T-helper 2 cell treated with Interferon-gamma antibody and Interleukin-4, amounts not matched to agents 5 μg/mL and 100 μg/mL, for 36 hours (primary cell): ENCODE measurements at places on chromosomes 12 and 14.

- H3K4me3 ChIP-seq = no peak overlapping the region
- no peaks in the 10 kb centered on the region for H3K4me1 ChIP-seq
- H3K27ac ChIP-seq = no peak overlapping the region
- DNase-seq = no peak
Observed at GRCh38 chr12:18681818-18682217, 56.0 kb downstream of the PLCZ1 start.

DNA sequence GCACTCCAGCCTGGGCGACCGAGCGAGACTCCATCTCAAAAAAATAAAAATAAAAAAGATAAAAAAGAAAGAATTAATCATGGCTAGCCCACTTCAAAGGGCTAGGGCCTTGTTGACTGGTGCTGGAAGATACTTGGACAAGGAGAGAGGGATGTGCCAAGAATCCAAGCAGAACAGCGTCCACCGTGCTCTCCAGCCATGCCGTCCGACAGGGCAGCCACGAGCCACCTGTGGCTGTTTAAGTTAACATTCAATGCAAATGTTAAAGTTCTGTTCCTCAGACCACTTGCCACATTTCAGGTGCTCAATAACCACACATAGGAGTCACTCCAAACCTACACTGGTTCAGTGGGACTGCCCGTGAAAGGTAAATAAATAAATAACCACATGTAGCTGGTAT, 21.4 kb downstream of the SLC6A13 start:
- no peaks in the 10 kb centered on the region for H3K27me3 ChIP-seq
- no peak overlapping the region for H3K4me3 ChIP-seq
- DNase-seq = no peak
- no peaks in the 10 kb centered on the region for H3K36me3 ChIP-seq
- no peaks in the 10 kb centered on the region for H3K4me1 ChIP-seq
- no peak overlapping the region for H3K27ac ChIP-seq

DNA sequence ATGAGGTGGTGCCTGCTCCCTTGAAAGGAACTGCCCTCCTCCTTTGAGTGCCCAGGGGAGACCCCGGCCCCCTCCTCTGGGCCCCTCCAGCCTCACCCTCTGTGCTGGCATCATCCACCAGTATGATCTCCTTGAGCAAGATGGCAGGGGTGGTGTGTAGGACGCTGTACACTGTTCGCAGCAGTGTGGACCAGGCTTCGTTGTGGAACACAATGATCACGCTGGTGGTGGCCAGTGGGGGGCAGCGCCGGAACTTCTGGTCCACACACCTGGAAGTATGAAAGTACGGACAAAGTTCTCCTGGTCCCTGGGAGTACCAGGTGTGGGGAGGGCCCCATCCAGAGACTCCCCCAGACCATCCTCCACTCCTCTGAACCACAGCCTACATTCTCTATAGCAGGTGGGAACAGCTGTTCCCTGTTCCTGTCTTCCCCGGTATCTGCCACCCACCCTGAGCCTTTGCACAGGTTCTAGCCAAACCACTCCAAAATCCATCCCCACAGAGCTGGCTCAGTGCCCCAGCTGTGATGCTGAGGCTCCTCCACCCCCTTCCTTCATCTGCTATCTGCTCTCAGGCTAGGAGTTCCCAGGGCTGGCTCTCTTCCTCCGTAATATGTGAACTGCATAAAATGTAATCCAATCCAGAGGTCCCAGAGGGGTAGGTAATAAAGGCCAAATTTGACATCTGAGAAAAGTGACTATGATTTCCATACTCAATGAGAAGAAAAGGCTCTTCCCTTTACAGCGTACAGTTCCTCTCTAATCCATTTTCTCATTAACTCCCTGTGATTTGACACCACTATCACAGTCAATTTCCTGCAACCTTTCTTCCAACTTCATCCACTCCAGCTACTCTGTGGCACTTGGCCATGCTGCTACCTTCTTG, 13.9 kb downstream of the GALNT6 start:
- H3K4me3 ChIP-seq = no peak overlapping the region
- peaks cover 43% of the 10 kb centered on the region for H3K36me3 ChIP-seq
- H3K27ac ChIP-seq = no peak overlapping the region
- DNase-seq = no peak

- no peak overlapping the region for H3K27ac ChIP-seq
- no peak for DNase-seq
- H3K27me3 ChIP-seq = peaks cover 13% of the 10 kb centered on the region
Observed at GRCh38 chr14:61287196-61287595, 6.1 kb upstream of the TMEM30B start.

- DNase-seq = no peak
- H3K27ac ChIP-seq = no peak overlapping the region
- no peak overlapping the region for H3K4me3 ChIP-seq
- no peaks in the 10 kb centered on the region for H3K4me1 ChIP-seq
- H3K36me3 ChIP-seq = no peaks in the 10 kb centered on the region
Observed at GRCh38 chr14:92385561-92385960, 62.6 kb downstream of the SLC24A4 start.

DNA sequence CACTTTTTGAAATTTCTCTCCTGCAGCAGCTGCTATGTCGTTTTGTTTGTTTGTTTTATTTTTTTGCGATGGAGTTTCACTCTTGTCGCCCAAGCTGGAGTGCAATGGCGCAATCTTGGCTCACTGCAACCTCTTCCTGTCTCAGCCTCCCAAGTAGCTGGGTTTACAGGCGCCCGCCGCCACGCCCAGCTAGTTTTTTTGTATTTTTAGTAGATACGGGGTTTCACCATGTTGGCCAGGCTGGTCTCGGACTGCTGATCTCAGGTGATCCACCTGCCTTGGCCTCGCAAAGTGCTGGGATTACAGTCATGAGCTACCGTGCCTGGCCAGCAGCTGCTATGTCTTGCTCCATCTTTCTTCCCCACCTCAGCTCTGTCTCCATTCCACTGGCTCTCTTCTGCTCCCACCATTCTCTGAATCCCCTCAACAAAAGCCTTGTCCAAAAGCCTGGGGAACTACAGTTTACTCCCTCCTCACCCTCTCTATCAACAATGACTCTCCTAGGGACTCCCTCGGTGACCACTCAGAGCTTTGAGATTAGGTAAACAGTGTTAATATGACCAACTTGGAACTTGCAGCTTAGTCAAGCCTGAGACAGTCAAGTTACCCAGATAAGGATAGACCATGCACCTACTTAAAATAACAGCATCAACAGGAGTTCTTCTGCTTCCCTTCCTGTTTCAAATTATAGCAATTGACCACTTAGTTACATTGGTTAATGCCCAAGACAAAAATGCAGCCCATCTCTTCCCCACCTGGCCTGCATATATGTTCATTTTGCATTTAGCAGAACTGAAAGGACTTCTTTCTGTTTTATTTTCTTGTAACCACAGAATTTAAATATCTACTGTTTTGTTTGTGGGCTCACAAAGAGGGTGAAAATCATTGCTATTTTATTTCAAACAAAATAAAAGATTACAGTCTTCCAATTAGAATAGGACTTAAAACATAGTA, 189.0 kb upstream of the AMIGO2 start:
- H3K4me3 ChIP-seq = peak overlapping the region; percentile 25
- no peaks in the 10 kb centered on the region for H3K27me3 ChIP-seq
- H3K4me1 ChIP-seq = peaks cover 60% of the 10 kb centered on the region
- peak overlapping the region; percentile 40 for H3K27ac ChIP-seq

- no peaks in the 10 kb centered on the region for H3K36me3 ChIP-seq
- H3K27ac ChIP-seq = no peak overlapping the region
- no peak for DNase-seq
- peaks cover 3% of the 10 kb centered on the region for H3K27me3 ChIP-seq
- no peak overlapping the region for H3K4me3 ChIP-seq
Observed at GRCh38 chr12:12086973-12087692, 16.4 kb downstream of the BCL2L14 start.

- peaks cover 25% of the 10 kb centered on the region for H3K4me1 ChIP-seq
- no peak overlapping the region for H3K27ac ChIP-seq
- H3K27me3 ChIP-seq = no peaks in the 10 kb centered on the region
- H3K4me3 ChIP-seq = no peak overlapping the region
Observed at GRCh38 chr12:108720757-108721514, 10.4 kb downstream of the CORO1C start.

GRCh38 chr12:54526812-54527630, 22.4 kb upstream of the PDE1B start:
- no peaks in the 10 kb centered on the region for H3K27me3 ChIP-seq
- peaks cover 2% of the 10 kb centered on the region for H3K4me1 ChIP-seq
- no peak overlapping the region for H3K27ac ChIP-seq
- DNase-seq = no peak
- H3K4me3 ChIP-seq = no peak overlapping the region

DNA sequence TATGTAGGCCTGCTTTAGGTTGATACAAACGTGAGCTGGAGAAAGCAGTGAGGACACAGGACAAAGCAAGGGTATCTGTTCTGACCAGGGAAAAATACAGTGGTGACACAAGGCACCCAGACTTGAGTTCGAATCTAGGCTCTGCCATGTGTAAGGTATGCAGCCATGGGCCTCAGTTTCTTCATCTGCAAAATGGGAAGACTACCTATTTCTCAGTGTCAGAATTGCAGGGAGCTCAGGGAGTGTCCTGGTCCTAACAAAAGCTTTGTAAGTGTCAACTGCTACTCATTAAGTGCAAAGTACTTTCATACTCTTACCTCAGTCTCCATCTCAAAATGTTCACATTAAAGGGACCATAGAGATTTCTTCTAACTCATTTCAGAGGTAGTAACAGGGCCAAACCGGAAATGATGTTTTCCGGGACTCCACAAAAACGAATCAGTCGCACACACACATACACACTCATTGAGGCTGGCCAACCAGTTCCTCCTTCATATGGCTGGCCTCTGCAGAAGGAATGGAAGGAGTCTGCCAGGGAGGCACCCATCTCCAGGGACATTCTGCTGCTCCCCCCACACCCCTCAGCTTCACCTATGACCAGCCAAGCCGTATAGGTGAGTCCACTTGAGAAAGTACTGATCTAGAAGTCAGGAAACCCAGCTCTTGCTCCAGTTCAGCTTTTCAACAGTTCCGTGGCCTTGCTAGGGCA, 7.8 kb downstream of the CTDSP2 start:
- peaks cover 4% of the 10 kb centered on the region for H3K36me3 ChIP-seq
- no peaks in the 10 kb centered on the region for H3K27me3 ChIP-seq
- peaks cover 69% of the 10 kb centered on the region for H3K4me1 ChIP-seq
- peak; percentile 32 for DNase-seq
- peak overlapping the region; percentile 53 for H3K4me3 ChIP-seq
- H3K27ac ChIP-seq = peak overlapping the region; percentile 82

DNA sequence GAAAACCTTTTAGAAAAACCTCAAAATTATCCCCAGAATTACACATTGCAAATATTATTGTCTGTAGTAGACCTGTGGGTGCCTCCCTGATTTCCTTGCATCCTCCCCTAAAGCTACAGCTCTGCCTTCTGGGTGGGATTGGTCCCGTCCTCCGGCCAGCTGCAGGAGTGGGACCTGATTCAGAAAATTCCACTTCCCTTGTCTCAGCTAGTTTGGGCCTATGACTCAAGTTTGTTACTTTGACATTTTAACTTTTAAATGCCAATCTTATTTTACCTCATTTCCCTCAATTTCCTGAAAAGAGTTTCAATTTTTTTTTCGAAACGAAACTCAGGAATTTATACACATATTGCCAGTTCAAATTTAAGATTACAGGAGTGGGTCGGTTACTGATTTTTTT, 13.2 kb upstream of the SLC41A2 start:
- no peak overlapping the region for H3K4me3 ChIP-seq
- H3K27me3 ChIP-seq = peaks cover 3% of the 10 kb centered on the region
- no peak for DNase-seq

GRCh38 chr12:68203460-68203875, 22.1 kb downstream of the IL26 start:
- H3K4me1 ChIP-seq = peaks cover 34% of the 10 kb centered on the region
- no peak overlapping the region for H3K4me3 ChIP-seq
- DNase-seq = peak; percentile 18
- no peak overlapping the region for H3K27ac ChIP-seq
- H3K36me3 ChIP-seq = no peaks in the 10 kb centered on the region

DNA sequence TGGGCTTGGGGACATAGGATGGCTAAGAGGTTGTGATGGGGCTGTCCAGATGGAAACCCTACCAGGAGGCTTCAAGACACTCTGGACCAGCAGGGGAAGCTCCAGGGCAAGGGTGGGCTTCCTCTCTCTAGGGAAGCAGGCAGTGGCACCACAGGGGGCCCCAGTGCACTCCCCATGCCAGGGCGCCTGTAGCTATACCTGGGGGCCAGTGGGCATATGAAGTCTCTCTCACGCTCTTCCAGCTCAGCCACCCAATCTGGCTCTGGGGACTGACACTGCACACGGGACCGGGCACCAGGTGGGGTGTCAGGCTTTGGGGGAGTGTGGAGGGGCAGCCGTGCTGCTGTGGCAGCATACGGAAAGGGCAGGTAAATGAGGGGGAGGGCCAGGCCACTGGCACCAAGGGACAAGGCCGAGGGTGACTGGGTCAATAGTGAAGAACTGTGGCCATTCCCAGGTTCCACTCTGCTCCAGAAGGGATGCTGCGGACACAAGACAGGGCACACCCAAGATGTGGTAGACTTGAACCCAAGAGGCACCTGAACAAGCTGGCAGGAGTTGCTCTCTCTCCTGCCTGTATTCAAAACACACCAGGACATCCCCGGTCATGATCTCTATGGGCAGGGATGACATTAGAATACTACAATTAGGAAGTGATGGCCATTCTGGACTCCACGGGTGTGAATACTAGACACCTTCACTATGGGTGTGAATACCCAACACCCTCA, 27.5 kb downstream of the RFLNA start:
- DNase-seq = no peak
- no peaks in the 10 kb centered on the region for H3K4me1 ChIP-seq
- H3K36me3 ChIP-seq = peaks cover 31% of the 10 kb centered on the region
- H3K4me3 ChIP-seq = no peak overlapping the region
- no peaks in the 10 kb centered on the region for H3K27me3 ChIP-seq
- H3K27ac ChIP-seq = no peak overlapping the region

- no peaks in the 10 kb centered on the region for H3K36me3 ChIP-seq
- H3K4me3 ChIP-seq = no peak overlapping the region
- no peak for DNase-seq
- H3K27me3 ChIP-seq = no peaks in the 10 kb centered on the region
- no peak overlapping the region for H3K27ac ChIP-seq
- H3K4me1 ChIP-seq = no peaks in the 10 kb centered on the region
Observed at GRCh38 chr12:85260896-85261295, 19.1 kb upstream of the ALX1 start.

DNA sequence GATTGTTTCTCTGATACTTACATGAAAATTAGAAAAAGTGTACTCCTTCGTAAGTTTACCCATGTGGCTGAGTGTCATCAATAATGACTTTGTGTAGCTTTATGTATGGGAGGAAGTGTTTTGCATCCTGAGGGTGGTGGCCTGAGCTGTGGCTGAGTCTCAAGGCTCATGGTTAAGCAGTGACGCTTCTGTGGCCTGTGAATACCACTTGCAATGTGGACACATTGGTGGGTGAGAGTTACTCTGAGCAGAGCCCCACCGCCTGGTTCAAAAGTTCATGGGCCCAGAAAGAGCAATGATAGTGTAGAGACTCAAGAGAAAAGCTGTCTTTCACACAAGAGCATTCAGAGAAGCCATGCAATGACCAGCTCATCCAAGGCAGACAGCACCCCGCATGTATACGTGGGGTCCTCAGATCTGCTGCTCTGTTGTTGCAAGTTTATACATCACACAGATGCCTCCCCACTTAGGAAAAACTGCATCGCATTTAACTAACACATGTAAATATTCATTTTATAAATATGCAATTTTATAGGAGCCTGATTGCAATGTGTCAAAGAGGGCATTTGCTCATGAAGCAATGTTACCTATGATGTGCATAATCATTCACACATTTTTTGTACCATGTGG, 55.1 kb upstream of the FRMD6 start:
- H3K4me3 ChIP-seq = no peak overlapping the region
- H3K4me1 ChIP-seq = peaks cover 4% of the 10 kb centered on the region
- H3K27me3 ChIP-seq = peaks cover 25% of the 10 kb centered on the region
- no peak for DNase-seq
- H3K36me3 ChIP-seq = no peaks in the 10 kb centered on the region
- no peak overlapping the region for H3K27ac ChIP-seq
